HL-60 (cell line): ENCODE measurements at places on chromosomes 3 and 15.
A peak's percentile ranks its signal among the peaks of the same experiment; 100 is the strongest.

DNA sequence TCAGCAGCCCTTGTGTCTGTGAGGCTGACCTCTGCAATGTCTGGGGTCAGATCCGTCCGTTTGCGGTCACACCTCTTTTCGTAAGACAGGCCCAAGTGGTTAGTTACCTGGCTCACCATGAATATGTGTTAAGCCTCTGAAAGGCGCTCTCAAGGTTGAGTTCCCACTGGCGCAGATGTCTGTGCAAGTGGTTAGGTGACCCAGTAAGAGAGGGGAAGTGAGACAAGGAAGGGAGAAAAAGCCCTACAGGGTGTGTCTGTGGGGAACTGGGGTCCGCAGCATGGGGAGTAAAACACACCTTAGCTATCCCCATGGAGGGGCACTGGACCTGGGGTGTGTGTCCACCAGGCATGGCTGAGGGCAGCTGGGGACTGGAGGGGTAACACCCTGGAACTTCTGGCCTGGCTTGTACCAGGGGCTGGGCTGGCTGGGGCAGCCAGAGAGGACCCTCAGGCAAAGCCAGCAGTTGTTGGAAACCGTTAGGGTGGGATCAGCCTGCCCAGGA is 391.6 kb upstream of the PROK2 start:
- DNase-seq: peak; percentile 48

GRCh38 chr3:176159796-176160195 is 1037.5 kb downstream of the TBL1XR1 start:
- no peak for DNase-seq

DNA sequence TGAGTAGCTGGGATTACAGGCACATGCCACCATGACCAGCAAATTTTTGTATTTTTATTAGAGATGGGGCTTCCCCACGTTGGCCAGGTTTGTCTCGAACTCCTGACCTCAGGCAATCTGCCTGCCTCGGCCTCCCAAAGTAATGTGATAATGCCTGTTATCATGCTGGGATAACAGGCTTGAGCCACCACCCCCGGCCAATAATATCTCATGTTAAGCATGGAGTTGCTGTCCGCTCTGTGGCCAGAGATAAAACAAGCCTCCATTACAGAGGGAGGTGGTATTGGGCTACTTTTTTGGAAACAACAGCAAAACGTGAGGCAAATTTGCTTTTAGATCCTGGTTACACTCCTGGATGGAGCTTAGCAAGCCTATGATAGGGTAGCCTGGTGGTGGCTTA is 32.9 kb upstream of the ALG1L2 start:
- DNase-seq: no peak

GRCh38 chr15:77021088-77021481 is 26.2 kb downstream of the PSTPIP1 start:
- DNase-seq: no peak

- no peak for DNase-seq
Observed at GRCh38 chr3:32041316-32041715, 59.8 kb downstream of the ZNF860 start.

- no peak for DNase-seq
Observed at GRCh38 chr3:52838561-52839267, 3.9 kb upstream of the MUSTN1 start.

GRCh38 chr3:196409409-196409808 is 22.8 kb downstream of the UBXN7 start:
- no peak for DNase-seq
